Activated naive CD4-positive, alpha-beta T cell (primary cell): ENCODE measurements at places on chromosomes 11 and 22.

GRCh38 chr11:79160791-79161403 lies 279.9 kb downstream of the TENM4 start:
- DNase-seq, result no peak

DNA sequence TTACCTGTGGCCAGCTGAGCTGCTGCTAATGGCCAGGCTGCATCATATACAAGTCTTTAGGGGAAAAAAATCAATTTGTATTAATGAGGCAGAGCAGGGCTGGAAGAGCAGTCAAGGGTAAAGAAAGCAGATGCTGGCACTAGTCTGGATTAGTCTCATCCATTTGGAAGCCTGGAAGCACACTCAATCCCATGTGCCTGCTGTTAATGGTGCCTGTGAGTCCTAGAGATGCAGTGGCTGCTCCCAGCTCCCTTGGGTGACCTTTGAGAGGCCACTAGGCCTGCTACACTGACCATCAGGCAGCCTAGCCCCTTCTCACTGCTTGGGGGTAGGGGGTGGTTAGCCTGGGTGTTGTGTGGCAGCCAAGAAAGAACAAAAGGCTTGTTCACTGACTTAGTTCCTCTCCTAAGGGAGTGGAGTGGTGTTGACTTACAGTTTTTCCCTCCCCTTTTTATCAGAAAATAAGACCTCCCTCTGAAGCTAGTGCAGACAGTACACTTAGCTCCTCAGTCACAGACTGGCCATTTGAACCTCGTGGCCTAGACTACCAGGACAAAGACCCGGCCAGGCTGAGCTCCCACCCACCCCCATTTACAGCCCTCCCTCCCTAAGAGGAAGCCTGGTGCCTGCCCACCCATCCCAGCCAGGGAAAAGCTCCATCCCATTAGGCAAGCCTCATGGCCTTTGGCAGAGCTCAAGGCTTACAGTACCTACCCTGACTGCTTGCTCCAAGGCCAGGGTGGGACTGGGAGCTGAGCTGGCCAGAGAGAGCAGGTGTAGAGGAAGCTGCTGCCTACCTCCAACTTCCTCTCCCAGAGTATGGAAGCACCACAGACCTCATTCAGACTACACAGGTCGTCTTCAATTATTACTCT lies 7.8 kb downstream of the PIK3IP1 start:
- DNase-seq, result no peak

- DNase-seq, result no peak
Measured at GRCh38 chr11:60447846-60448245, 7.8 kb upstream of the MS4A1 start.

- no peak for DNase-seq
Measured at GRCh38 chr11:103530257-103530656, 421.0 kb downstream of the DYNC2H1 start.

GRCh38 chr11:14424096-14424495 lies 65.1 kb upstream of the RRAS2 start:
- no peak for DNase-seq

DNA sequence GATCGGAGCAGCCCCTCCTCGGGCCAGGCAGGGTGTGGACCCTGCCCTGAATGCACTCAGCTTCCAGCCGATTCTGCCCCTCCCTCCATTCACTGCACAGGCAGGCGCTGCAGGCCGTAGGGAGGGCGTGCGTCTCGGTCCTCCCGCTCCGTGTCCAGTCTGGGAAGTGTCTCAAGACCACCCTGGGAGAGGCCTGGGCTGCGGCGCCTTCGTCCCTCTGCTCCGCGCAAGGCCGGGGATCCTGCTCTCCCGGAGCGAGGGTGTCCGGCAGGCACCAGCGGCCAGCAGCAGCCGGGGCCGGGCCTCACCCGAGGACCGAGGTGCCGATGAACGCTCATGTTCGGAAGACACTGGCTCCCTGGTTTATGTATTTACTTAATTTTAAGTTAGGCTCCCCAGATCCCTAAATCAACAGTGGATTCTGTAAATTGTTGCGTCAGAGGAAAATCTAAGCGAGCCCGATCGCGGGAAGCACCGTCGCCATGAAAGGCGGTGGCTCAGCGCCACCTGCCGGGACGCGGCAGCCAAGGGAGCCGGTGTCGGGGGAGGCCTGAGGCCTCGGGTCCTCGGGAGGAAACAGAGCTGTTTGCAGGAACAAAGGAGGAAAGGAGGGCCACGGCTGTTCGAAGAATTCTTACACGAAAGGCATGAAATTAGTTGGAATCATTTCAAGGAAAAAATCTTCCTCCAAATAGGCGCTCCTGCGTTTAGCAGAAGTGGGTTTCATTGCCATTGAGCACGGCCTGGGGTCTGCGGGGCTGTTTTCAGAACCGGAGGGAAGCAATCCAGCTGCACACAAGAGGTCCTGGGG lies 195.3 kb downstream of the BRD1 start:
- DNase-seq, result no peak

DNA sequence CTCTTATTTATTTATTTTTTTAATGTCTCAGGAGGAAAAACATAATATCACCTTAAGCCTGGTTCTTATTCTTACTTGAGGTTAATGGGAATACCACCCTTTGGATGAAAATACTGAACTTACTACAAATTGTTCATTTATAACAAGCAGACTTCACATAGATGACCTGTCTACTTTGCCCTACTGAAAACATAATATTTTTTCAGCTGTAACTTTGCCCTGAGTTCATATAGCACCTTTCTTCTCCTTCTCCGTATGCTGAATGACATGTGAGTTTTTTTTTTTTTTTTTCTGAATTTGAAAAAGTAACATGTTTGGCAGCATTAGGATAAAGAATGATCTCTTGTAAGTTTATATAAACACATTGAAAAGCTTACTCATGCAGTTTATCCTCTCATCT lies 186.8 kb downstream of the TMEM135 start:
- no peak for DNase-seq

- DNase-seq, result no peak
Measured at GRCh38 chr11:134376150-134376921, 35.7 kb downstream of the B3GAT1 start.

DNA sequence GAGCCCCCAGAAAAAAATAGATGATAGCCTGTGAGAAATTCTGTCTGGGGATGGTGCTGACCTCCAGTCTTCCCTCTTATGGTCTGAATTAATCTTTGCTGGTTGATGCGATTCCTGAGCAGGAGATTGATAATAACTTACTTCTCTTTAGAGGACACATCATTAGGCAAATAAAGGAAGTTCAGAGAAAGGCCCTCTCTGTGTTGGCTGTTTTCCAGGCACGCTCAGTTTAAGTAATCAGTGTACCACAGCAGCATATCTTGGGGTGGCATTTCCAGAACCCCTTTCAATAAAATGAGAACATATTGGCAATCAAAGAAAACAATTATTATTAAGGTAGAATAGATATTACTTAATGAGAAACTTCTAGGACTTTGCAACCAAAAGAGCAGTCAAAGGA lies 1129.3 kb upstream of the RAG2 start:
- no peak for DNase-seq

DNA sequence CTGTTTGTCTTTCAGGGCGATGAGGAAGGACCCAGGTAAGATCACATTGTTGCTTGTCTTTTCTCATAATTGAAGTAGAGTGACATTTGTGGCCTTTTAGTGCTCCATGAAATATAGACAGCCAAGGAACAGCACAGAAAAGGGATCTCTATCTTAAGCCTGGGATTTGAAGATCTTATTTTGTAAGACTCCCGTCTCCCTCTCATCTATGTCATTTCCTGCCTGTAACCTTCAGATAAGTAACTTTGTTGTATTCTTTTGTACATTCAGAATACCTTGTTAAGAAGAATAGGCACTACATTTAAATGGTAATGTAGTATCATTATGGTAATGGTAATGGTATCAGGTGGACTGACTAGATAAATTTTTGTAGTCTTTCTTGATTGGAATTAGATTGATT lies 72.8 kb downstream of the TRIM44 start:
- DNase-seq, result no peak

DNA sequence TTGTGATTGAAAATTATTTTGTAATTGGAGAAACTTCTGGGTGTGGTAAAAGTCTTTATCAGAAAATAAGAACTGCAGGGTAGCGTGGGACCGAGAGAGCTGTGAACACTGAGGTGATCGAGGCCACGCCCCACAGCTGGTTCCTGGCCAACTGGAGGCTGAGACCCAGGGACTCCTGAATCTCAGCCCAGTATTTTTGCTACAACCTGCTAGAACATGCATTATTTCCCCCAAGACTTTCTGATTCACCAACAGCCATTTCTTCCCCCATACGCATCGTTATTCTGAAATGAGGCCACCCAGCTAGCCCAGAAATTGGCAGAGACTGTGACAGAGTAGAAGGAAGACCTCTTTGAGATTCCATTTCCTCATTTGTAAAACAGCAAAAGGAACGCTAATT lies 3.4 kb upstream of the FGF19 start:
- DNase-seq, result no peak

- DNase-seq, result no peak
Measured at GRCh38 chr11:111913997-111914396, 1.5 kb downstream of the HSPB2 start.

DNA sequence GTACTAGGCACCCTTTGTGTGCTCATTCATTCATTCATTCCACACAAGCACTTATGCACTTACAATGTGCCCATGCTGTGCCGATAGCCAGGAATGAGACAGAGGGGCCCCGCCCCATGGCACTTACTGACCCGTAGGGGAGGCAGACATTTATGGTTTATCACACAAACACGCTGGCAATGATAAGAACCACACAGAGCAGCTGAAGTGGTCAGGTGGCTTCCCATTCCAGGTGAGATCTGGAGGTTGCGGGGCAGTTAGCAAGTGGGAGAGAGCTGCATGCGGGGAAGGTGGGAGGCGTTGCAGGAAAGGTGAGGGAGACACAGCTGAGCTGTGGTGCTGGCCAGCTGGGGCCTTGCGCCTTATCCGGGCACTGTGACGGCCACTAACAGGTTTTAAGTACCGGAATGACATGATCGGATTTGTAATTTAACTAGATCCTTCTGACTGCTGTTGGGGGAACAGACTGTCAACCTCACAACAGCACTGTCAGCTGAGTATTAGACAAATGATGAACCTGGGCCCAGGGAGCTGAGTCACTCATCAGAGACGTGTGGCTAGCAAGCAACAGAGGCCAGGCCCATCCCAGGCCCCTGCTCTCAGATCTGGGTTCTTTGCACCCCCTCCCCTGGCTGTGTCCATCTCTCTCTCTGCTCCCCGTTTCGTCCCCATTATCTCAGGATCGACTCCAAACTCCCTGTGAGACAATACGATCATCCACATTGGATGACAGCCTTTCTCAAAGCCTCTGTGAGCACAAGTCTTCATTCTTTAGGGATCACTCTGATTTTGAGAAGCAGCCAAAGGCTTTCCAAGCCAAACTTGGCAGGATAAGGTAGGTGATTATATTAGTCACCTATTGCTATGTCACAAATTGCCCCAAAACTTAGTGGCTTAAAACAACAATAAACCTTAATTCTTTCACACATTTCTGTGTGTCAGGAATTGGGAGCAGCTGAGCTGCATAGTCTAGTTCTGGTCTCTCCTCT lies 28.4 kb downstream of the RASD2 start:
- no peak for DNase-seq
